Fibroblast of pulmonary artery (primary cell): ENCODE measurements at places on chromosomes 13 and 19.

DNA sequence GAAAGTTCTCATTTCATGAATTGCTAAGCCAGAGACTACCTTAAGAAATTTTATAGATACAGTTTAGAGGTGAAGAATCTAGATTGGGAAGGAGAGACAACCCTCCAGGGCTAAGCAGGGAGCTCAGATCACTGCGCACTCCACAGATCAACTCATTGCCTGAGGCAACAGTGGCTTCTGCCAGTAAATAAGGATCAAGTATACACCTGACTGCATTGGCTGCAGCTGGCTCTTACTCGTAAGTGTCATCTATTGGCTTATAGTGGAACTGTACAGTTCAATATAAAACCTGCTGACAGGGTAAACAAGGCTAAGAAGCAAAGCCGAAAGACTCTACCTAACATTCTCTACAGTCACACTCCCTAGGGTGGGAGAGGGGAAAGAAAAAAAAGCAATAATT, 18.0 kb upstream of the C1QTNF9B start:
- no peak for DNase-seq

- DNase-seq = no peak
These were observed 24.5 kb upstream of the ZNF83 start for GRCh38 chr19:52662631-52663030.

DNA sequence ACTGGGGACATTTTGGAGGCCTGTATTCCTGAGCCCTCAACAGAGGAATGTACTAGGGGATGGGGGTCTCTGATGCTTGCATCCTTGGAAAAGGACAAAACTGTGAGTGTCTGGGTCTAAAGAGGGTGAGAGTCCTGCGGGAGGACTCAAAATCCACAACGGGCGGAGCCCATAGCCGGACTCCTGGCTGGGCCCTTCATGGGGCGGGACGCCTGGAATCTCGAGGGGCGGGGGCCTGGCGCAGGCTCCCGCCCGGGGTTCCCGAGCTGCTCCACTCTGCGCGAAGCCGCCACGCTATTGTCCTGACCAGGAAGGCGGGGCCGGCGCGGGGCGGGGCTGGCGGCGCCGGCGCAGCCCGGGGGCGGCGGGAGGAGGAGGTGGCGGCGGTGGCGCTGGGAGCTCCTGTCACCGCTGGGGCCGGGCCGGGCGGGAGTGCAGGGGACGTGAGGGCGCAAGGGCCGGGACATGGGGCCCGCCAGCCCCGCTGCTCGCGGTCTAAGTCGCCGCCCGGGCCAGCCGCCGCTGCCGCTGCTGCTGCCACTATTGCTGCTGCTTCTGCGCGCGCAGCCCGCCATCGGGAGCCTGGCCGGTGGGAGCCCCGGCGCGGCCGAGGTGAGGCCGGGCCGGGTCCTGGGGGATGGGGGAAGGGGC, at the start of gene APLP1:
TSS of gene APLP1 (plus strand) at position 403 of the 651 bp plus-strand sequence. CDS start at position 466, 63 bp downstream.
- peak; percentile 27 for DNase-seq

DNA sequence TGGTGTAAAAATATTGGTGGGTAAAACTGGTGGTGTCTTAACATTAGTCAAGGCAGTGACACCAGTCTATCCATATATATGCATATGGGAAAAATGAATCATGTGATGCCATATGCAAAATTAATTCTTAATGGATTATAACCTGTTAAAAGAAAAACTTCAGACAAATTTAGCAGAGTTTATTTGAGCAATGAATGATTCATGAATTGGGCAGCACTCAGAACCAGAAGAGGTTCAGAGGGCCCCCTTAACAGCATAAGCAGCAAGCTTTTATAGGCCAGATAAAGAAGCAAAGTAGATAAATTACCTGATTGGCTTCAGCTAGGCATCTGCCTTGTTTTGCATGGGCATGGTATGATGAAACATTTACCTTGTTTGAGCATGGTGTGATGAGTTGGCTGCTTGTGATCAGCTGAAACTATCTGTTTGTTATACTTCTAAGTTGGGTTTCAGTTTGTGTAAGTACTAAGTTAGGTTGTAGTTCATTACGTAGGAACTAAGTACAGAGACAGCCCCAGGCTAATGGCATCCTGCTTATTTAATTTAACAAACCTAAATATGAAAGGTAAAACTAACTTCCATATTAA, 66.6 kb downstream of the DNAJC15 start:
- DNase-seq = no peak

DNA sequence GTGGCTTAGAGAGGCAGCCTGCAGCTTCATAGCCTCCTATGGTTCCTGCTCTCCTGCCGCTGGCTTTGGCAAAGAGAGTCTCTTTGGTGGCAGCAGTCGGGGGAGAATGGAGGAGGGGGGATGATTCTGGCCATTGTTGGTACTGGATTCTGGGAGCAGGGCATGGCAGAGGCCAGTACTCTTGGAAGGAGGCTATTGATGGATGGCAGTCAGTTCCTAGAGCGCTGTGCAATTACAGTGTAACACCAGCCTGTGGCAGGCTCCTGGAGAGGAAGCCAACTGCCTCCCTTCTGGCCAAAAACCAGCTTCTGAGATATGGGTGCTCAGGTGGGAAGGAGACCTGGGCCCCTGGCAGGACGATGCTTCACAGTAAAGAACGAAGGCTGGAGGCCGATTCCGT, 47.9 kb upstream of the TMTC4 start:
- DNase-seq = no peak

DNA sequence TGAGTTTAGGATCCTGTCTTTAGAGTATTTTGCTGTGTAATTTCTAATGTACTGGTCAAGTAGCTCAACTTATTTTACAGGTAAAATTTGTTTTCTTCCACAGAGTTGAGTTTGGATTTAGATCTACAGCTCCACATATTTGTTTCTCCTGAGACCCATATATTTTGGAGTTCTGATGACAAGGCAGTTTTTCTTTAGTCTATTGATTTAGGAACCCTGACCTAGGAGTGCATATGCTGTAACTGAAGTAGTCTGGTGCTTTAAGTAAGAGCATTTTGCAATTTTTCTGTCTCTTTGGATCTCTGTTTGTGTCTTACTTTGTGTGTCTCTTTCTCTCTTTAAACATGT, 19.5 kb upstream of the SPRY2 start:
- no peak for DNase-seq

GRCh38 chr19:14381689-14382474, 638 bp downstream of the ADGRE5 start:
- peak; percentile 61 for DNase-seq

GRCh38 chr19:30153326-30154210, 211.5 kb downstream of the URI1 start:
- no peak for DNase-seq

- no peak for DNase-seq
These were observed 19.5 kb upstream of the MAB21L1 start for GRCh38 chr13:35496006-35496405.

GRCh38 chr13:21075379-21076249, 14.2 kb upstream of the LATS2 start:
- DNase-seq = no peak

DNA sequence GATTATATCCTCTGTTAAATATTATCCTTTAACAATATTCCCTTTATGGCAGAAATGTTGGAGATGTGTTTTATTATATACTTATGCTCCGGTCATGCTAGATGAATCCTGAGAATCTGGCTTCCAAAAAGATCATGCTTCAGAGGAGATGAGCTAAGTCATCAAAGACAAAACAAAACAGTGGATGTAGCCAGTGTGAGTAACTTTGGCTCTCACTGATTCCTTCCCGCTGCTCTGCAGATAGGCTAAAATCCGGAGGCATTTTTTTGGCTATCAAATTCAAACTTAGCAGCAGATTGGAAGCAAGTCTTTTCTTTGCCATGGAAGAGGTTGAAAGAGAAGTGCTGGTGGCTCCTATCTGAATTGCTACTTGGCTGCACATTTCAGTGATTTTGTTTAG, 295.9 kb downstream of the GPC6 start:
- DNase-seq = peak; percentile 8

- no peak for DNase-seq
These were observed 5.6 kb downstream of the ARGLU1 start for GRCh38 chr13:106562301-106562700.

DNA sequence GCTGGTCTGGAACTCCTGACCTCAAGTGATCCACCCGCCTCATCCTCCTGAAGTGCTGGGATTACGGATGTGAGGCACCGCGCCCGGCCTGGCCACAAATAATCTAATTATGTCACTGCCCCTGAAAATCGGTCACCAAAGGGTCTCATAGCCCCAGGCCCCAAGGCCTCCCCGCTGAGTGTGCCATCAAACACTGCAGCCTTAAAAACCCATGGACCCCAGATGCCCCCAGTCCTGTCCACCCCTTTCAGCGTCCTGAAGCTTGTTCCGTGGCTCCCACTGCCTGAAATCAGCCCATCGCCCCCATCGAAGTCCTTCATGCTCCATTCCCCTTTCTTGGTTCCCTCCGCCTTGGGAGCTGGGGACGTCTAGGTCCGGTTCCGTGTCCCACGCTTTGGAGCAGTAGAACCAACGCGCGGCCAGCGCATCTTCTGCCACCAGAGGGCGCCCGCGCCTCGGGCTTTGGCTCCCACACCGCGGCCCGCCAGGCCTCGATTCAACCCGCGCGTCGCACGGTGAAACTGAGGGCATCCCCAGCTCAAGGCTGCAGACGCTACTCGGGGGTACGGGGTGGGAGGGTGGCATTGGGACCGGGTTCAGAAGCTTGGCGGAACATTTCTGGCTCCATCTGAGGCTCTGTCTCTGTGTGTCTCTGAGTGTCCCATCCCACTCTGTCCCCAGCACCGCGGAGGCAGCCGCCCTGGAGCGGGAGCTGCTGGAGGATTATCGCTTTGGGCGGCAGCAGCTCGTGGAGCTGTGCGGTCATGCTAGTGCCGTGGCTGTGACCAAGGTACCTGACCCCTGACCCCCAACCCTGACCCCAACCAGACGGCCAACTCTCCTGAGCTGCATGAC, 3.5 kb downstream of the YJEFN3 start:
- peak; percentile 67 for DNase-seq

GRCh38 chr13:43284162-43284561, 260.8 kb downstream of the DNAJC15 start:
- peak; percentile 58 for DNase-seq

DNA sequence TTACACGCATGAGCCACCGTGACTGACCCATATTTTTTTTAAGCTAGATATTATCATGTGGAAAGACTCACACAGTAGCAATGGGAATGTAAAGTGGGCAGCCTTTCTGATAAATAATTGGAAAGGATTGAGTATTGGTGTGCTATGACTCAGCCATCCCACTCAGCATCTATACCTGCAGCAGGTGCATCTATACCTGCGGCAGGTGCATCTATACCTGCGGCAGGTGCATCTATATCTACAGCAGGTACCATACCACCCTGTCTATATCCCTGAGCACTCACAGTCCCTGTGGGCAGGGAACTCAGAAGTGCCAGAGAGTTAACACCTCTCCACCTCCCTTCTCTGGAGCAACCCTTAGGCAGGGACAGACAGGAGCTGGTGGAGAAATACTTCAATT, 5.2 kb upstream of the LRRC8E start:
- no peak for DNase-seq

GRCh38 chr13:24176351-24177101, 16.0 kb downstream of the SPATA13 start:
- peak; percentile 16 for DNase-seq

DNA sequence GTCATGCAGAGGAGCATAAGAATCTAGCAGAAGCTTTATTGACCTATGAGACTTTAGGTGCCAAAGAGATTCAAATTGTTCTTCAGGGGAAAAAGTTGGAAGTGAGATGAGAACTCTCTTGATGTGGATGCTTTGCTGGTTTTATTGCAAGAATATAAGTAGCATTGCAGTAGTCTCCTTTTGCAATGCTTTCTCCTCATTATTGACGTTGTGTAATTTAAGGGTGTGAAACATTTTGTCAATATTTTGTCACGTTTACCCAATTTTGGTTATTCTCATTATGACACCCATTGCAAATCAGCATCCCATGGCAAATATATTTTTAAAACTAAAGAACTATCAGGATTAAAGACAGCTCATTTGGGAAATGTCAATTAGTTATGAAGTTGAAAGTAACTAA, 11.9 kb upstream of the LILRB5 start:
- no peak for DNase-seq

DNA sequence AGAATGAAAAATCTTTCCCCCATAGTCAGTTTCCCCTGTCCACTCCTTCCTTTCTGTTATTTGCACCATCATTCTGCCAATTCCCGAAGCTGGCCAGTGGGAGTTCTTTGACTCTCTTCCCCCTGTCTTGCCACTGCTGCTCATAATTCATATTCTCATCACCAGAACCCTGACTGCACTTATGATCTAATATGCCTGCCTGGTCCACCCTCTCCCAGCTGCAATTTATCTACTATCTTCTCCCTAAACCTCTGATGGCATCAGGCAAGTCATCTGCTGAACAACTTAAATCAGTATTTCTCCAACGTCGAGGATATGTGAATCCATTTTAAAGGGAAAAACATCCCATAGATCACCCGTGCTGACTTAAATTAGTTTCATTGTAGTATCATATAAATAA, 458.0 kb upstream of the GPC6 start:
- no peak for DNase-seq

- DNase-seq = no peak
These were observed 16.3 kb downstream of the FAM187B start for GRCh38 chr19:35212241-35212640.

- no peak for DNase-seq
These were observed 25.3 kb downstream of the SLC7A1 start for GRCh38 chr13:29570051-29570654.

DNA sequence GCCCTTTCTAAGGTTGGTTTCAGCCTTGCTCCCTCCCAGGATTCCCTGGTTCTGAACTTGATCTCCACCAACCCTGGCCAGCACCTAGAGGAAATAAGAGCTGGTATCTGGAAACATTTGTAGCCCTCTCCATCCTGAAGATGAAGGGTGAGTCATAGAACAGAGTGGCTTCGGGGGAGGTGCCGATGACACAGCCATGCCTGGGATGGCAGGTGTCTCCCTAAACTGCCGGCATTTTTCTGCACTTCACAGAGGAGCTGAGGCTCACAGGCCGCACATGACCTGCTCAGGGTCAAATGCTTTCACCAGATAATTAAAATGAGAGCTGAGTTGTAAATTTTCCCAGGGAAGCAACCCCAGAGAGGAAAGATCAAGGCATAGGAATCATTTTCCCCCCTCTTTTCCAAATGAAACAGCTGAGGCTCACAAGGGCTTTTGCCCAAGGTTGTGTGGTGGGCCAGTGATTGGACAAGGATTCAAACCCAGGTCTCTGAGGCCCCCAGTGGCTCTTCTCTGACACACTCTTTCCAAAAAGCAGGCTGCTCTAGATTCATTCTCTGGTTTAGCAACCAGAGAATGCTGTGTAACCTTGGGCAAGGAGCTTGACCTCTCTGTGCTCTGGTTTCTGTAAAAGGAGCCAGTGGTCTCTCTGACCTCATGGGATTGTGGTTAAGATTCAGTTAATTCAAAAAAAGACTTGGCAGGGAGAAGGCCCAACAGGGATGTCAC, 1.2 kb upstream of the SLC25A42 start:
- DNase-seq = peak; percentile 16
